H7 (cell line): ENCODE measurements at places on chromosomes 3 and 15. TPM values are rescaled to one million over a fixed set of nuclear protein-coding genes. Genes with fewer than 3 reads are reported as not detected.

Gene OIP5
- total RNA-seq, result 45.0 and 46.2 TPM in 2 replicates

Gene GRIP2
- 2.2 and 2.9 TPM in 2 replicates for total RNA-seq

Gene ITPKA
- total RNA-seq, result 0.07 and 0.52 TPM in 2 replicates

Gene BOC
- 2.8 and 3.0 TPM in 2 replicates for total RNA-seq

Gene DPPA2
- total RNA-seq, result 10.3 and 17.7 TPM in 2 replicates

Gene GOLGA6D
- 0.28 and 1.1 TPM in 2 replicates for total RNA-seq

Gene CFAP100
- 0.24 and 1.5 TPM in 2 replicates for total RNA-seq

Gene BNC1
- 0.03 TPM in 1 of 2 replicates, not detected in the other for total RNA-seq

DNA sequence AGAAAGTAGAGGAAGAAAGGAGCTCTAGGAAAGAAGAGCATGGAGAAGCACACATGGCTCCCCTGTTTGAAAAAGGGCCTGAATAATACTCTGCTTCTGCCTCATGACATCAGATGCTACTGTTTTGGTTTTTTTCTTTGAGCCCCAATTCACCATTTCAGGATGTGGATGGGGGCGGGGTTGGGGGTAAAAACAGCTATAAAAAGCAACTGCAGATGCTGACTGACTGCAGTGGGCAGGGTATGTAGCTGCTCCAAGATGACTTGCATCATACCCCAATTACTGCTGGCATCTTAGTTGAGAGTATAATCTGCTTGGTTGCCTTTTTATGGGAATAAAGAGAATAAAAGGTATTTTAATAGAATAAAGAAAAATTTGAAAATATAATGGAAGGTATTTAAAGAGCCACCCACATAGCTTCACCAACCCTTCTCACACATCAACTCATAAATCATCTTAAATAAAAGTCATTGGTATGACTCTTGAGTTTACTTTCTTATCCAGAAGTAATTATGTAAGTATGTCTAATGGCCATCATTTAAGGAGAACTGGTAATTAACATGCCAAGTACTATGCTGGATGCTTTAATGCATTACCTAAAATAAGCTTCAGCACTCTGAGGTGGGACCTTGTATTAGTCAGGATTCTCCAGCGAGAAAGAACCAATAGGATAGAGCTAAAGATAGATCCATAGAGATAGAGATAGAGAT, 36.4 kb upstream of the TMEM45A start:
- DNase-seq, result no peak

- no peak for DNase-seq
Observed at GRCh38 chr3:89380016-89380415, 272.6 kb downstream of the EPHA3 start.

GRCh38 chr15:40506964-40507571, 36.3 kb downstream of the CHST14 start:
- DNase-seq, result peak; percentile 95

- peak; percentile 75 for DNase-seq
Observed at GRCh38 chr15:89362203-89363101, 27.8 kb upstream of the POLG start.

DNA sequence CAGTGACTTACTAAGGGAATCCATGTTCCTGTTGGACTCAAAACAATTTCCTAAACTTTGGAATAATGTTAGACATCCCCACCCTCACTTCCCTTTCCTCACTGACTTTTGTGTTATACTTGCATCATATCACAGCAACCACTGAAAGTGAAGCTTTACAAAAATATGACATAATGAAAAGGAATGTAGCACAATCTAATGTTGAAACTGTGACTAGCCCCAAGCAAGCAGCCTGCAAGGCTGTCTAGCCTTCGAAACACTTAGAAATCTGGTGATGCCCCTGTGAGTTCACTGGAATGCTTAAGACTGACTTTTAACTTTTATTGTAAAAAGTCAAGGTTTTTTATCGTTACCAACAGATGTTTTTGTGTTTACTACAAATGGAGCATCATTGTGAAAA, 203.7 kb upstream of the ZNF385D start:
- no peak for DNase-seq

- DNase-seq, result no peak
Observed at GRCh38 chr3:151169262-151169947, 33.6 kb downstream of the GPR171 start.
